ENCODE measurements at places on chromosomes 3 and 15. TPM values are rescaled to one million over a fixed set of nuclear protein-coding genes. Genes with fewer than 3 reads are reported as not detected.

DNA sequence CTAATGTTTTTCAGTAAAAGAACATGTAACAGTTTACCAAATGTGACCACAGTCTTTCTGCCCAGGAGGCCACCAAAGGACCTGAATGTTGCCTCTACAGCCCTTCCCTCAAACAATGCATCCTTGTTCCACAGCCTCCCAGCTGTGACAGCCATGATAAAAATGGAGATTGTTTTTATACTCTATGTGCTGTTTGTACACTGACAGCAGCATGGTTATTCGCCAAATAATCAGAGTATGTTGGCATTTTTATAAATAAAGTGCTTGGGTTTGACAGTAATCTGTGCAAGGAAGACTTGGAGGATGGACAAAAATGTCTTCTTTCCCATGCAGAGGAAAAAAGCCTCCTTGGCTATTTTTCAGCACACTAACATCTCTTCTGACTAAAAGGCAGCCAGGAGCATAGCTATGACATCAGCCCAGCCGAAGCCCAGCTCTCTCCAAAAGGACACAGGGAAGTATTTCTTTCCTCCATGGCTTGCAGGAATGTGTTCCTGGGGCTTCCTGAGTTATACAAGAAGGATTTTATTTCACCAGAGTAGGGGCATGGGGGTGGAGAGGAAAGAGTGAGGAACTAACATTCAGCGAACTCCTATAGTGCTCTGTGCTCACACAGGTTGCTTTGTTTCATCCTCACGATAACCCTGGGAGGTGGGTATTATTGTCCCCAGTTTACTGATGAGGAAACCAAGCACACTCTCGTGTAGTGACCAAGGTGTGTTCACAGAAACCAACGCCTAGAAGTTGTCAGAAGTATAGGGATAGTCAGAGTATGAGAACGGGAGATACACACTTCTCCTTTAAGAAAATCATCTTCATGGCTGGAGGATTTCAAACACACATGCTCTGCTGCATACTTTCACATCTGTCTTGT is 339.7 kb downstream of the MECOM start:
- peak; percentile 64 for DNase-seq

- DNase-seq: no peak
These were observed 42.7 kb upstream of the ATP2B2 start for GRCh38 chr3:10547841-10548783.

- no peak for DNase-seq
These were observed 11.0 kb downstream of the KCTD6 start for GRCh38 chr3:58502872-58503271.

The SLC22A13 gene
- total RNA-seq: under 0.01 TPM

DNA sequence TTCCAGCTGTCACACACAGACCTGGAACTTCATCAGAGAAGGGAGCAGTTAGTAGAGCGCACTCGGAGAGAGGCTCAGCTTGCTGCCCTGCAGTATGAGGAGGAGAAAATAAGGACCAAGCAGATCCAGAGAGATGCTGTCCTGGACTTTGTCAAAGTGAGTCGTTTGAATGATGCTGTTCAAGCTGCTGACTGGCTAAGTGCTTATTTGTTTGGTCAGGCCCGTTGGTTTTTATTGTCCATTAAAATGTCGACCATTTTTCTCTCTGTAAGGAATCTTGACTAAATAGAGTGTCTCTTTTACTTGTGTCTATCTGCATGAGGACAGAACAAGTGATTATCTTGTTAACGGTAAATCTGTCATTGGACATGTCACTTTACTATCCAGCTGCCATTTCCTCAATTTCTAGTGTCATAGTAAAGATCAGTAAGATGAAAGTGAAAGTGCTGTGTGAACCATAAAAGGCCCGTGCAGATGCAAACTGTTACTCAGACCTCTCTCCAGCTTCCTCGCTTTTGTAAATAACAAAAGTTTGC is 56.9 kb downstream of the LRCH3 start:
- peak; percentile 79 for DNase-seq

The ADPGK gene
- total RNA-seq: 39.7 TPM

- DNase-seq: no peak
These were observed 302.1 kb upstream of the STT3B start for GRCh38 chr3:31230425-31231223.

GRCh38 chr3:150722267-150722666 is 18.5 kb upstream of the ERICH6 start:
- DNase-seq: no peak

The GOLGA6L7 gene
- not detected for total RNA-seq

The OTOL1 gene
- total RNA-seq: not detected

The MELTF gene
- 0.40 TPM for total RNA-seq

The GOLGA6A gene
- total RNA-seq: not detected

The CISH gene
- 0.20 TPM for total RNA-seq

DNA sequence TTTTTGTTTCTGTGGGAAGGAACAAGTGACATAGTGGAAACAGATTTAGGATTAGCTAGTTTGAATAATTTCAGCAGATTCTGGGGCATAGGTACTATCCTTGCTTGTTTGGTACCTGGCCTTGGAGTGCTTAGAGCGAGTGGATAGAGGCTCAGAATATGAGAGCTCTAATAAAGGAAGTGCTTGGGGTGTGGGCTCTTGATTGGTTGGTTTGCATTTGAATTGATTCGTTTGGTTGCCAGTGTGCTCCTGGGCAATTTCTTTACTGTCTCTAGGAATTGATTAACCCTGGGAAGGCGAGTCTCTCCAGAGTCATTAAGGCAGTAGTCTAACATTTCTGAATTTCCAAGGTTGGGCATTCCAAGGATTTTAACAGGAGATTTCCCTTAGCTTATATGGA is 98.0 kb downstream of the DTWD1 start:
- no peak for DNase-seq

The CELSR3 gene
- 0.22 TPM for total RNA-seq

GRCh38 chr3:197218210-197218609 is 80.2 kb downstream of the DLG1 start:
- DNase-seq: no peak

DNA sequence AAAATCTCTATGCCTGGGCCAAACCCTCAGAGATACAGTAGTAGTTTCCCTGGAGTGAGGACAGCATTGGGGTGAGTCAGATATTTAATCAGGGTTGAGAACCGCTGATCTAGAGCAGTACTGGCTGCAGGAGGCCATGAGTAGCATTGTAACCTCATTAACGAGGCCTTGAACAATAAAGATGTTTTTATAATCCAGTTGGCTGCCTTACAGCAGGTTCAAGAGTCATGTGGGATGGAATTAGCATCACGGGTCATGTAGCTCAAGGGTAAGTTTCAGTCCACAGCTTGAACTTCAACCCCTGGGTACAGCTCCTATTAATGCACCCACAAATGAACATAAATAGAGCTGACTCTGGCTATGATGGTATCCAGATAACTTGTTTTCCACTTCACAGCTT is 5.1 kb downstream of the HPS3 start:
- no peak for DNase-seq

DNA sequence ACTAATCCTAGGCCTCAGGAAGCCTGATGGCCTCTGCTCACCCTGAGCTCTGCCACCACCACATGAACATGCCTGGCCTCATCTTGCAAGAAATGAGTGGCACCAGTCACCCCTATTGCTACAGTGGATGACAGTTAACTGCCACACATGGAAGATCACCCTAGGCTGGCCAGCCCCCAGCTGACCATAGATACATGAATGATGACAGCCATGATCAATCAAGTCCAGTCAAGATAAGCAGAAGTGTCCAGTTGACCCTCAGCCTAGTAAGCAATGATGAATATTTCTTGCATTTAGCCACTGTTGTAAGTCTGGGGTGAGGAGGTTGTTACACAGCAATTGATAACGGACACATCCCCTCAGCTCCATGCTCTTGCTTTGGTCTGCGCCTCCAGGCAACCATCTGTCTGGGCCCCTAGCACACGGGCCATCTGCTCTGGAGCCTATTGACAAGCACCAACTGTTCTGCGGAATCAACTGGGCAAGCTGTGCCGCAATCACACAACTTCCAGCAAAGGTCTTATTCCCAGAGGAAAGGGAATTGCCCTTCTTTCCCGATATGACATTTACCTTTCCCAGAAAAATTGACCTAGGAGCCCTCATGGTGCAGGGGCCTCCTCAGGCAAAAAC is 2.2 kb upstream of the LYZL4 start:
- DNase-seq: no peak

DNA sequence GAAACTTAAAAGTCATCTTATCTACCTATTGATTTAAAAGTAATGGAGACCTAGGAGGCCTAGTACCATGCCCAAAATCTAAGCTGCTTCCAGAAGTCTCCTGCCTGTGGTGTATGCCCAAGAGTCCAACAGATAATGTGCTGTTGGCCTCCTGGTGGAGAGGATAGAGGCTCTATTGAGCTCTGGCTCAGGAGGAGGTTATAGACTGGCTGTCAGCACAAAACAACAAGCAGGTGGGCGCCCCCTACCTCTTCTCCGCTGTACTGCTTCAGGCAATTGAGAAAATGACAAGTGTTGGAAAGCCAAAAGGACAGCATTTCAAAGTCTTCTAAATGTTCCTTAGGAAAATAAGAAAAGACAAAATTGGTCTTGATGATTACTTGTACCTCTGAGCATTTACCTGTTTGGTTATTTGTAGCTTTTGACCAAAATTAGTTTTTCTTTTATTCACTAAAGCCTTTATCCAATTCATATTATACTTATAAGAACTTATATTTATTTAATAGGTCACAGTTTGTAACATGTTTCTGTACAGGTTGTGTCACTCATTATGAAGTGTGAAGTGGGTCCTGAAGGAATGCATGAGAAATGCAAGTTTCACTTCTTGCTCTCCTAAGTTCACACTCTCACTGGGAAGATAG is 17.2 kb upstream of the GNB5 start:
- peak; percentile 78 for DNase-seq

- no peak for DNase-seq
These were observed 12.4 kb upstream of the USP13 start for GRCh38 chr3:179640469-179640868.

The MITF gene
- total RNA-seq: 4.4 TPM

The TEX55 gene
- total RNA-seq: not detected

Data from lung microvascular endothelial cell (primary cell).